Small intestine (tissue), 16 donors: ENCODE measurements at places on chromosomes 5 and 9. TPM values are rescaled to one million over a fixed set of nuclear protein-coding genes. Genes with fewer than 3 reads are reported as not detected.

Gene FBXO38
- 13.5 TPM for polyA plus RNA-seq

Gene EPB41L4B
- polyA plus RNA-seq = 41.1 TPM

Gene FREM1
- 16.9 TPM for polyA plus RNA-seq

- no peak for DNase-seq
These were observed 5.3 kb upstream of the TRIM41 start for GRCh38 chr5:181217803-181218062.

DNA sequence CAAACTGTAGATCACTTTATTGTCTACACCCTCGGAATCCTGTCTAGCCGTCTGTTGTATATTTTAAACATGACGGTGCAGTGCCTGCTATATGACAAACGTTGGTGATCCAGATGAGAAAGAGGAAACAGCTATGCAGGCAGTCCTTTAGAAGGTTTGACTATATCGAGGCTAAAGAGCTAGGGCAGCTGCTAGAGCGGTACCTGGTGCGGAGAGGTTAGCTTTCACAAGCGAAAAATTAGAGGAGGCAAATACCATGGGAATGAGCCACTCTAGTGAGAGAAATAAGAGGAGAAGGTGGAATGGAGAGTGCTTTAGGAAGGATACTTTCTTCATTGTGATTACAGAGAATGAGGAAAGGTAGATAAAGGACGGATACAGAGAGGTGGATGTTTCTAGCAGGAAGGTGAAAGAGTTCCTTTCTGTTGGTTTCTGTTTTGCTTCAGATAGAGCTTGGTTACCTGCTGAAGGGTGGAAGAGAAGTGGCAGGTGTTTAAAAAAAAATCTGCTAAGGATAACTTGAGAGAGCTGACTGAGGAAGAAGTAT lies 959 bp upstream of the FBXL17 start:
- DNase-seq = no peak

DNA sequence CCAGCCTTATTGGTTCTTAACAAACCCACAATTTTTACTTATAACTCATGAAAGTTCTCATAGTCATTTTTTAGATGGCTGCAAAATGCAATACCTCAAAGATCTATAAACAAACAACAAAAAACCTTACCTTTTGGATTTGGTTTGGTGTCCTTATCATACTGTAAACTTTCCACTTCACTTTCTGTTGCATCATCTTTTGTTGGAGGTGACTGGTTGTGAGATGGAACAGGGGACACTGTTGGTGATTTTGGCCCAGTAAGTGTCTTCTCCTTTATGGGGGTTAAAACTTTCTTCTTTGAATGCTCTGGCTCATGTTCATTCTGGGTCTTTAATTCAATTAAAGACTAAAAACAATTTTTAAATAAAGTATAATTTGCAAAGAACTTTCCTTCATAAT lies 33.4 kb downstream of the CEP120 start:
- no peak for DNase-seq

Gene QRFP
- polyA plus RNA-seq = not detected

Gene ADAMTS19
- polyA plus RNA-seq = 2.5 TPM

Gene GAPT
- not detected for polyA plus RNA-seq

Gene PCDHGA3
- polyA plus RNA-seq = not detected

GRCh38 chr5:56476487-56476856 lies 243.3 kb upstream of the ANKRD55 start:
- DNase-seq = no peak

- DNase-seq = no peak
These were observed 12.4 kb upstream of the SUB1 start for GRCh38 chr5:32572778-32573480.
